ENCODE measurements at places on chromosomes 1 and 21. TPM values are rescaled to one million over a fixed set of nuclear protein-coding genes. Genes with fewer than 3 reads are reported as not detected.
A peak's percentile ranks its signal among the peaks of the same experiment; 100 is the strongest.

DNA sequence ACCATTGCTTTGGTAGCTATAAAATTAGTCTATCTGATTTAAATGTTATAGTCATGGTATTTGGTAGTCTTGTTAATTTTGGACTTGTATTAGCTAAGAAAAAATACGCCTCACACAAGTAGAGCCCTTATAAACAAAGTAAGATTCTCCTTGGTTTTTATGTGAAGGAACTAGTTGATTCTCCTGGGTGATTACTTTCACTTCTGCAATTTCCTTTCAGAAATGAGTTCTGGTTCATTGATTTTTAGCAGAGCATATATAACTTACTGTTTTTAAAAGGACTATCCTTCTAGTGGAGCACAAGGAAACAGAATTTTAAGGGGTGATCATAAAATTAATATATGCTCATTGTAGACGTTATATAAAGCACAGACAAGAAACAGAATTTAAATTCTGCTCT, 120.1 kb downstream of the BACH1 start:
- no peak overlapping the region for H3K4me3 ChIP-seq
- no peaks in the 10 kb centered on the region for H3K27me3 ChIP-seq
- H3K36me3 ChIP-seq: peaks cover 13% of the 10 kb centered on the region
- no peak for DNase-seq
- no peak overlapping the region for H3K27ac ChIP-seq

LTN1 gene
- 21.2 TPM for total RNA-seq

DNA sequence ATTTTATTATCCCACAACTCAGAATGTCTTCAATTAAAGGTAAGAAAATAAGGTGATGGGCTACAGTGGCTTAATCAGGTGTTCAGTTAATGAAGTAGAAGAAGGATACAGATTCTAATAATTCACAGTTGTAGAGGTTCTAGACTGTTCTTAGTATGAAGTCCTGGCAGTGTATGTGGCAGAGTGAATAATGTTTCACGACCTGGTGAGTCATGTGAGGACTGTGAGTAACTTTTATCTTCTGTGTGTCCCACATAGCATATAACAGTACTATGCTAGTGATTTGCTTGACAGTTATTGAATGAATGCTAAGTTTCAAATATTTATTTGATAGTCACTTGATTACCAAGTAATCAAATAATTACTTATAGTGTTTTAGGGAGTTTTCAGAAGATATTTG, 20.0 kb downstream of the SLC16A4 start:
- H3K4me1 ChIP-seq: no peaks in the 10 kb centered on the region
- no peaks in the 10 kb centered on the region for H3K36me3 ChIP-seq
- H3K27ac ChIP-seq: no peak overlapping the region
- no peak overlapping the region for H3K4me3 ChIP-seq
- DNase-seq: no peak
- no peaks in the 10 kb centered on the region for H3K27me3 ChIP-seq

DNA sequence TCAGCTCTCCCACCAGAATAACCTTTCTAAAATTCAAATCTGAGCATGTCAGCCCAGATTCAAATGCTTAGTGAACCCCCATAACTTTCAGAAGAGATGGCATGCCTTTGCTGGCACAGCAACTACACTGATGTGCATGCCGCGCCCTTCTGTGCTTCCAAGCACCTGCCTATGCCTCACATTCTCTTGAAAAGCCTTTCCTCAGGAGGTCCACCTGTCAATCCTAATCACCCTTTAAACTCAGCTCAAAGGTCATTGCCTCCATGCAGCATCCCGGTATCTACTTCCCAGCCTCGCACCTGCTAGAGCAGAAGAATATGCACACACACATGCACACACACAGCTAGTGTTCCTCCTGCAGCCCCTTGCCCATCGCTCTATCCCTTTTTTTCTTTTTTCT, 5.2 kb upstream of the S100A2 start:
- H3K27ac ChIP-seq: peak overlapping the region; percentile 43
- no peak overlapping the region for H3K4me3 ChIP-seq
- H3K27me3 ChIP-seq: no peaks in the 10 kb centered on the region
- DNase-seq: no peak

- no peak for DNase-seq
- H3K4me3 ChIP-seq: no peak overlapping the region
- H3K36me3 ChIP-seq: peaks cover 5% of the 10 kb centered on the region
- H3K4me1 ChIP-seq: no peaks in the 10 kb centered on the region
- no peak overlapping the region for H3K27ac ChIP-seq
These were observed 33.2 kb upstream of the FAM163A start for GRCh38 chr1:179709841-179710329.

DNA sequence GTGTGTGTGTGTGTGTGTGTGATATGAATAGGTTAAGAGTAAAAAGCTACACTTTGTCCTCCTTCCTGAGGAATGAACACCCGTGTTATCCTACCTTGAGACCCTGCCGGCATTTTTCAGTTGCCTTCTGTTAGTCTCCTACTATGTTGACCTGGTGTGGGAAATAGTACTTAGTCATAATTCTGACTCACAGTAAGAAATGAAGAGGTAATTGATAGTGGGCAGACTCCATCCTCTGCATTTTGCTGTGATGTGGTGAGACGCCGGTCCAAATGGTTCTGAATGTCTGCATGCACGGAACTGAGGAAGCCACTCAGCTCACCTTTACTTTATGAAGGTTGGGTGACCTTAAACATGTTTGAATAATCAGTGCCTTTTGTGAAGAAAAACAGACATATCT, 12.6 kb downstream of the CD101 start:
- no peak overlapping the region for H3K4me3 ChIP-seq
- DNase-seq: no peak
- no peaks in the 10 kb centered on the region for H3K36me3 ChIP-seq
- no peaks in the 10 kb centered on the region for H3K27me3 ChIP-seq
- peaks cover 8% of the 10 kb centered on the region for H3K4me1 ChIP-seq

CYP4Z1 gene
- not detected for total RNA-seq

TSPAN1 gene
- not detected for total RNA-seq

PRDM16 gene
- 11.7 TPM for total RNA-seq

GRCh38 chr1:53578358-53578757, 119.2 kb downstream of the DMRTB1 start:
- H3K4me1 ChIP-seq: peaks cover 20% of the 10 kb centered on the region
- H3K36me3 ChIP-seq: no peaks in the 10 kb centered on the region
- no peaks in the 10 kb centered on the region for H3K27me3 ChIP-seq
- no peak for DNase-seq

SLC5A3 gene
- total RNA-seq: 19.6 TPM

DNA sequence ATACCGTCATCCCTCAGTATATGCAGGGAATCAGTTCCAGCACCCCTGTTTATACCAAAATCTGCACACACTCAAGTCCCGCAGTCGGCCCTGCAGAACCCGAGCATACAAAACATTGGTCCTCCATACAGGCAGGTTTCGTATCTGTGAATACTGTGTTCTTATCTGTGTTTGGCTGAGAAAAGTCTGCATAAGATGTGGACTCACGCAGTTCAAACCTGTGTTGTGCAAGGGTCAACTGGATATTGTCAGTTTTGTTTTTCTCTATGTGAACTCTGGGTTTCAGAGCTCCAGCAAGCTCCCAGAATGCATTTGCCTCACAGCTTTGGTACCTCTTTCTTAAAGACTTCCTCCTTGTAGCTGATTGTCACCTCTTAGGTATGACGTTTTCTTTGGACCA, 100.6 kb downstream of the NR5A2 start:
- no peak overlapping the region for H3K27ac ChIP-seq
- peaks cover 14% of the 10 kb centered on the region for H3K4me1 ChIP-seq
- no peak overlapping the region for H3K4me3 ChIP-seq

DNA sequence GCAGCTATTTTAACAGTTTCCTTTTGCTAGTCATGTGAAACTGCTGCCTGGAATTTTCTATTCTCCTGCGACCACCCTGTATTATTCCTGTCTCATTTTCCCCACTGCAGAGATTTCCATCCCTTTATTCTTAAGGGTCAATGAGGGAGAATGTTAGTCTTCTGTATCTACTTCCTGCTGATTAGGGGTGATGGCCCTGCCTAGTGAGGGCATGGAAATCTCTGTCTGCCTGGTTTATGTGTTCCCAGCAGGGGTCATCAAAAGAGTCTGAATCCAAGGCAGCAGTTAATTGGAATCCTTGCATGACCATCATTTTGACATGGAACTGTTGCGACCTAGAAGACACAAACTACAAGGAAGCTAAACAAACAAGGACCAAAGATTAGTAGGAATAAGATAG, 325.2 kb downstream of the PLPP3 start:
- no peak overlapping the region for H3K4me3 ChIP-seq
- DNase-seq: no peak
- no peaks in the 10 kb centered on the region for H3K27me3 ChIP-seq
- H3K4me1 ChIP-seq: peaks cover 35% of the 10 kb centered on the region

GORAB gene
- total RNA-seq: 14.2 TPM

GRCh38 chr1:156957634-156958033, 37.2 kb downstream of the LRRC71 start:
- no peaks in the 10 kb centered on the region for H3K27me3 ChIP-seq
- no peak overlapping the region for H3K27ac ChIP-seq
- no peaks in the 10 kb centered on the region for H3K4me1 ChIP-seq
- DNase-seq: no peak
- no peak overlapping the region for H3K4me3 ChIP-seq

NAXE gene
- total RNA-seq: 76.5 TPM

TAL1 gene
- 0.11 TPM for total RNA-seq

DNA sequence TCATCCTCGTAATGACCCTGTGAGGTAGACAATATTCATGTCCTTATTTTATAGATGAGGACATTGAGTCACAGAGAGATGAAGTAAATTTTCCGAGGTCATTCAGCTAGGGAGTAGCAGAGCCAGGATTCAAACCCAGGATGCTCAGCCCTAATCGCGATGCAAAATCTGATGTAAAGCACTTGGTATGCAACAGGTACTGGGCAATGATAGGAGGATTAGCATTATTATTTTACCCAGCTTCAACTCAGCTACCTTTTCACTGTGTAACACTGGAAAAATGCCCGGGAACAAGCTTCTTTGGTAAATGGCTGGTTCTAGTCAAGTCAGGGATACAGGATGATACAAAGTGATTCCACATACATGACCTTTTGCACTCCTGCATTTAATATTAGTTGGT, 88.7 kb downstream of the ATP1A1 start:
- H3K4me3 ChIP-seq: no peak overlapping the region
- H3K36me3 ChIP-seq: no peaks in the 10 kb centered on the region
- DNase-seq: no peak
- peaks cover under 1% of the 10 kb centered on the region for H3K27me3 ChIP-seq

KCNN3 gene
- total RNA-seq: 0.84 TPM
